H1 (cell line): ENCODE measurements at places on chromosomes 7 and 10.
A peak's percentile ranks its signal among the peaks of the same experiment; 100 is the strongest.

DNA sequence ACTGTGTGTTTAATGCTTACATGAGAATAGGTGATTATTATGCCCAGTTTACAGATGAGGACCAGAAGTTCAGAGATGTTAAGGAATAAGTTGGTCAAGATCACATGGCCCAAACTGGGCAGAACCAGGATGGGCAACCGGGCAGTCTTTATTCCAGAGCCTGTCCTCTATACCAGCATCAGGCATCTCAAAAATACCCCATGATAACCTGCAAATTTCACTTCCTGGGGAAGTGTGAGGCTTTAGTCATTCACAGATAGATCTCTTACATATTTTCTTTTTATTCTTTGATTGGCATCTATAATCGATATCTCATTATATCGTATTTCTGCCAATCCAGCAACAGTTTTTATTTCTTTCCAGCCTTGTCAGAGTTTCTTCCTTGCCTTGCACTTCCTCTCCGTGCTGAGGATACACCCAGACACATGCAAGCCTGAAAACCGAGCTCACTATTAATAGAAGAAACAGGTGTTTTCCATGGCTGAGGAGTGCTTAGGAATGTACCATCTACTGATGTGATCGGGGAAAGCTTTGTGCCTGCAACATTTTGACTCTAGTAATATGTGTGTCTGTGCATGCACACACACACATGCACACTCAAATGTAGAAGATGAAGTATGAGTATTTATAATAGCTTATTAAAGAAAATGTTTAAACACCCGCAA, 82.4 kb downstream of the CREM start:
- DNase-seq = no peak

DNA sequence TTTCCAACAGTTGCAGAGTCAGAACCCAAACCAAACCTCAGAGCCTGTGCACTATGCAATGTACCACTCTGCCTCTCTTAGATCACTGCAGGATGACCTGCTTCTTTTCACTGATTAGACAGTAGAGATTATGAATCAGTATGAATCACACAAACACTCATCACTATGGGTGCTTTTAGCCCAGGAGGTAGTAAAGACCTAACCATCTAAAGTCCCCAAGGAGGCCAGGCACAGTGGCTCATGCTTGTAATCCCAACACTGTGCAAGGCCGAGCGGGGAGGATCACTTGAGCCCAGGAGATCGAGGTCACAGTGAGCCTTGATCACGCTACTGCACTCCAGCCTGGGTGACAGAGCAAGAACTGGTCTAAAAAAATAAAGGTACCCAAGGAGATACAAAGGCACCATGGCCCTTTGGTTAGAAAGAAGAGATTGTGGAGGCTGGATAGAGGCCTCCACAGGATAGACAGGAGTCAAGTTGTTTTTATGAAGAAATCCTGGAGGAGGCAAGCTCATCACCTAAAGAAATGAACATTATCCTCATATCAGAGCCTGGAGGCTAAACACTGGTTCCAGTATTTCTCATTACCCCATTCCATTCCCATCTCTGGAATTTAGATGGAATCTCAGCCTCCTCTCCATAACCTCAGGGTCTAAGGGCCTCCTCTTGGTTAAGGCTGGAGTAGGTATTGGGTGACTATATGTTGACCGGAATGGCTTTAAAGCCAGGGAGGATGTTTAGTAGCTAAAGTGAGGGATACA, 12.9 kb downstream of the SEC31B start:
- no peak for DNase-seq

GRCh38 chr7:66313886-66314568, 108.9 kb downstream of the TPST1 start:
- no peak for DNase-seq

DNA sequence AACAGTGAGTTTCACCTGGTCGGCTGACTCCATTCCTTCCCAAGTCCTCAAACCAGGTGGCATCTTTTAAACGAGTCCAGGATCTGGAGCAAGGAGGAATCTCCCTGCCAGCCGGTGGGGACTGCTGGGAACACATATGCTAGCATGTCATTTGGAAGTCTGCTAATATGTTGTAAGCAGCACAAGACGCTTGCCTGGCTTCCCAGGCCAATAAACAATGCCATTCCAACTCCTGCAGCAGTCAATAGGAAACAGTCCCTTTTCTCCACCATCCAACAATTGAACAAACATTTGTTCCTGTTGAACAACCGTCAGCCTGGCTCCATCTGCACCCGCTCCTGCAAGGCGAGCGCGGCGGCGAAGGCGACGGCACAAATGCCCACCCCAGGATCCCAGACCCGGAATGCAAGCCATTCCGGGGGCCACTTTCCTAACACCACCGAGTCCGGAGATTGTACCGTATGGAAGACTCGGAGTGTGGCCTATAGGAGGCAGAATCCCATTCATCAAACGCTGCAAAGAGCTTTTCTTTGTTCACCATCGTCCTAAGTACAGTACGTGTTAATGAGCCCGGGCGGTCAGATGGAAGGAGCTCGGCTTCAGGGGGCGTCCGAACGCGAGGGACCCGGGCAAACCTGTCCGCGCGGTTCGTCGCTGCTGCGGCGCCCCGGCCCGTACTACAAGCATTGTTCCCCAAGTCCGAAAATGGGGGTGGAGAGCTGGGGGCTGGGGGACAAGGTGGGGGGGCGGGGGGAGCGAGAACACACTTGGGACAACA, 1.6 kb downstream of the FAM53B start:
- DNase-seq = no peak

DNA sequence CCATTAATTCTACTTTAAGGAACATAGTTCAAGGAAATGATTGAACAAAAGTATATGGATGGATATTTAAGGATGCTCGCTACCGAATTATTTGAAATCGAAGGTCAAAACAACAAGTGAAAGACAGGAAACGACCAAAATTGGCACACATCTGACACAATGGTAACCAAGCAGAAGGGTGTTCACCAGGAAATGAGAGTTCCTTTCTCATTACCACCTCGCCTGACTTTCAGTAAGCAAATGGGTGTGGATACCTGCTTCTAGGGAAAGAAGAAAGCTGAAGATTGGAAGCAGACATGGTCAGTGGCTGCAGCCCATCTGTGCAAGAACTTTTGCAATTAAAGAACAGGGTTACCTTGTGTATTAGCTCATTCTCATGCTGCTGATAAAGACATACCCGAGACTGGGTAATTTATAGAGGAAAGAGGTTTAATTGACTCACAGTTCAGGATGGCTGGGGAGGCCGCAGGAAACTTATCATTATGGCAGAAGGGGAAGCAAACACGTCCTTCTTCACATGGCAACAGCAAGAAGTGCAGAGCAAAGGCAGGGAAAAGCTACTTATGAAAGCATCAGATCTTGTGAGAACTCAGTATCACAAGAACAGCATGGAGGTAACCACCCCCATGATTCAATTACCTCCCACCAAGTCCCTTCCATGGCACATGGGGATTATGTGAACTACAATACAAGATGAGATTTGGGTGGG, 6.2 kb upstream of the TMEM273 start:
- DNase-seq = no peak

- peak; percentile 89 for DNase-seq
Measured at GRCh38 chr10:118241229-118242137, 100.6 kb downstream of the FAM204A start.

- peak; percentile 46 for DNase-seq
Measured at GRCh38 chr7:108358553-108358952, 97.7 kb downstream of the NRCAM start.

DNA sequence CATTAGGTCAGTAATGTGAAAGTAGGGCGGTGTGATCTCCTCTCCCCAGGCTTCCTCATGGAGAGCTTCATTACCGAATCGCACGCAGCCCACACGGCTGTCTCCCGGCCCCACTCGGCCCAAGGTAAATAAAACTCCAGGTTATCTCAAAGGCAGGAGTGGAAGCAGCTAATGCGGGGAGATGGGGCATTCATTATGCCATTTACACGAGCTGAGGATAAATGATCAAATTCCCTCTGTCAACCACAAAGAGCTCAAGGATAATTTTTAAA, 93.5 kb downstream of the ADARB2 start:
- DNase-seq = no peak

GRCh38 chr10:91374052-91374451, 36.1 kb upstream of the HECTD2 start:
- DNase-seq = no peak

GRCh38 chr7:27548304-27548703, 114.4 kb downstream of the HIBADH start:
- no peak for DNase-seq

GRCh38 chr7:7612519-7612918, 28.0 kb upstream of the UMAD1 start:
- no peak for DNase-seq

DNA sequence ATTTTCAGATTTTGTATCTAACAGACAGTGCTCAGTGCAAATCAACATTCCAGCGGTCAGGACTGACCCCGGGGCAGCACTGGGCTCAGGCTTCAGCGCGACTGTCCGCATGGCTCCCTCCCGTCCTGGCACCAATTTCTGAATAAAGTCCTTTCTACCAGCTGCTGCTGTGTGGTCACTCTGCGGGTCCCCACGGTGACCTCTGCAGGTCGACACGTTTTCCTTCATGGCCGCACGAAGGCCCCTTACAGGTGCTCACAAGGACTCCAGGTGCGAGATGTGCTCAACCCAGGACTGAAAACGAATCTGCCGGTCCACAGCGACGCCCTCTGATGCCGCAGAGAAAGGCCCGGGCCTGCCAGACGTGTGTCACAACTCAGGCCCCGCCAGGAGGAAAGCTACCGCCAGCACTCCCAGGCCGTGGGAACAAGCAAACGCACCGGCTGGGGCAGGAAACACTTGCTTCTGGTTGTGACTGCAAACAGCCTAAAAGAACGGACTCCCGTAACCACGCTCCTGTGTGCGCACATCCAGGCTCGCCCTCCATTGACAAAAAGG, 3.7 kb upstream of the UTF1 start:
- DNase-seq = no peak

DNA sequence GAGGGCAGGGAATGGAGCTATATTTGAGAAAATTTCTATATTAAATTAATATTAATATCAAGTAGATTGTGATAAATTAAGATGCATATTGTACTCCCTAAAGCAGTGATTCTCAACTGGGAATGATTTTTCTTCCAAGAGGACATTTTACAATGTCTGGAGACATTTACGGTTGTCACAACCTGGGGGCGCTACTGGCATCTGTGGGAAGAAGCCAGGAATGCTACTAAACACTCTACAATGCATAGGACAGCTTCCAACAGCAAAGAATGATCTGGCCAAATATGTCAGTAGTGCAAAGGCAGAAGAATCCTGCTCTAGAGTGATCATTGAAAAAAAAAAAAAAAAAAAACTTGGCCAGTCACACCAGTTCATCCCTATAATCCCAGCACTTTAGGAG, 100.0 kb downstream of the LSM5 start:
- DNase-seq = no peak

DNA sequence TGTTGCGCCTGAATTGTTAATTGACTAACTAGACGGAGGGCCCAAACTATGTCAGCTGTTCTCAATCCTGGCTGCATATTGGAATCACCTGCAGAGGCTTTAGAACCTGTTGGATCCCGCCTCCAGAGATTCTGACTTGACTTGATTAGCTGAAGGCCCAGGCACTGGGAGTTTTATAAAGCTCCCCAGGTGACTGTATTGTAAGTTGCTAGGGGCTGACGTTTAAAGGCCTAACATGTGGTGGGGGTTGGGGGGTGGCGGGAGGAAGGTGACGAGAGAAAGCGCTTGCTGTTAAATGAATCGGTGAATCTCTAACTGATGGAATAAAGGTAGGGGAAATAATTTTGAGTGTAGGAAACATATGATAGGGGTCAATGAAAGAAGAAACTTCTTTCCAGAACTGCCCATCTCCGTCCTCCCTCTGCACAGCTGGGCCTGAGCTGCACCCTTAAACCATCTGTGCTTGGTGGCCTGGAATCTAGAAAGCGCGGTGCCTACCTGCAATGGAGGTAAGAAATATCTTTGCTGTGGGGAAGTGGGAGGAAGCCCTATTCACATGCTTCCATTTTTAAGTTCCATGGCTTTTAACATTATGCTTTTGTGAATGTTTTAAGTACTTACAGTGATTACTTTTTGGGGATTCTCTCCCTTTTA, 225.0 kb upstream of the FAM3C start:
- DNase-seq = peak; percentile 10

- DNase-seq = peak; percentile 14
Measured at GRCh38 chr10:31120961-31121685, 89.5 kb upstream of the ZNF438 start.

GRCh38 chr7:105906695-105907094, 30.3 kb upstream of the ATXN7L1 start:
- no peak for DNase-seq

GRCh38 chr10:124743191-124744101, 732 bp downstream of the FAM53B start:
- DNase-seq = no peak

DNA sequence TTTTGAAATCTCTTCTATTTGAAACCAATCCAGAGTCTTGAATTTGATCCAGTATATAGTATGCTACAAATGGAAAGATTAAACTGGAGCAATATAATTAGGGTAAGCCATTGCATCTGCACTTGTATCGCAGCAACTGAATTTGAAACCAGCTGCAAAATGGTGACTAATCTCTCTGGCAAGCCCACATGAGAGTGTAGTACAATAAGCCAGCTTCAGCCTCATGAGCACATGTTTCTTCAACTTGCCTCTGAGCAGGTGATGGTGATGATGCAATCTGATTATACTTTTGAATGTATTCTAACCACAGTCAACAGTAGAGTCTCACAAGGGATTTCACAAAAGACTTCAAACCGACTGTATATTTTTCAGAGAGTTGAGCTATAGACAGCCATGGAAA, 829 bp upstream of the RPA3 start:
- DNase-seq = no peak

- DNase-seq = no peak
Measured at GRCh38 chr7:78139335-78139734, 340.8 kb downstream of the PHTF2 start.
